ENCODE measurements at places on chromosomes 5 and 9.

GRCh38 chr9:84103651-84104377, 123.2 kb downstream of the RMI1 start:
- no peak for DNase-seq

GRCh38 chr5:89190515-89191265, 307.7 kb upstream of the MEF2C start:
- DNase-seq: no peak

- no peak for DNase-seq
Observed at GRCh38 chr5:128038643-128039042, 44.9 kb upstream of the SLC12A2 start.

- no peak for DNase-seq
Observed at GRCh38 chr5:90223756-90224155, 185.8 kb downstream of the CETN3 start.

- DNase-seq: no peak
Observed at GRCh38 chr5:96427824-96428223, 5.2 kb downstream of the PCSK1 start.

- no peak for DNase-seq
Observed at GRCh38 chr5:42870882-42871418, 59.3 kb upstream of the SELENOP start.

DNA sequence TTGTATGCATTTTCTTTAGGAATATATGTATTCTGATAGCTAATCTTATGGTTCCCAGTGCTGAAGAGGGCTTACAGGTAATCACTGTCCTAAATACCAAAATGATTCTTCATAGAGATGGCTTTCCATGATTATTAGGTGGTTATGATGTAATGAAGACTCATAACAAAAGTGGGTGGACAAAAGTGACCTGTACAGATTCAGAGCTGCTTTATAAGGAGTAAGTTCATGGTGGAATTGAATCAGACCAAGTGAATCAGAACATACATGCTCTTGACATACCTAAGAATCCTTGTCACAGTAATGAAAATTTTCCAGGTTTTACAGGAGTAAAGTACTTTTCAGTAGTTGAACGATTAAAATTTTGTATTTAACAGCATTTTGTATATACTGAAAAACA, 105.6 kb downstream of the NIPBL start:
- no peak for DNase-seq

DNA sequence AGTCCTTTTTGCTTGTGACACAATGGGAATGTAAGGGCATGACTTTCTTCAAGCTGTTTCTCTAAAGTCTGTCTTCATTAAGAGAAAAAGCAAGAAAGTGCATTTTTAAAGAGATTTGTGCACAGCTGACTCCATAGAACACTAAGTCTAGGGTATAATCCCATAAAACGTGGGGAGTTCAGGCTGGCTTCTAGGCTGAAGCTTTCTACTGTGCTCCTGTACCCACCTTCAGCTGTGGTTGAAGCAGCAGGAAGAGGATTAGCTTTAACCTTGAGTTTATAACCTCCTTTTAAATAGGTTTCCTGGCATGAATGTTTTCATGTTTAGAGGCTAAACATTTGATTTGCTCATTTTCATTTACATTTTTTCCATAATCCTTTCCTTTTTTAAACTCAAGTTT, 126.4 kb downstream of the HACD4 start:
- DNase-seq: no peak

- DNase-seq: no peak
Observed at GRCh38 chr9:134185536-134186011, 21.2 kb upstream of the RNU6ATAC start.

DNA sequence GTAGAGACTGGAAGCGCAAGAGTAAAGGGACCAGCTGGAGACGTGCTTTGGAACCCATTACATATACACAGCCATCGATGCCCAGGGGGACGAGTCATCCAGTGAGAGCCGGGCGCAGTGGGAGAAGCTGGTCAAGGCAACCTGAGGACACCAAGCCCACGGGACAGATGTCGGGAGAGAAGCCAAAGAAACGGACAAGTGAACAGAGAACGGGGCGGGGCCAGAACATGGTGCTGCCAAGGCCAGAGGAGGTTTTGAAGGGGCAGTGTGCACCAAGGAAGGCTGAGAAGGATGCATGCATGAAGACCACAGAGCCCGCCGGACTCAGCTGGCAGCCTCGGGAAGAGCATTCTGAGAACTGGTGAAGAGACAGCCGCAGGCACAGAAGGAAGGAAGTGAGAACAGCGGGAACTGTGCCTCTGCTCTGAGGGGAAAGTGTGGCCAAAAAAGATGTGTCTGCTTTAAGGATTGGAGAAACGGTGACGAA, 20.3 kb downstream of the CAMSAP1 start:
- no peak for DNase-seq

- no peak for DNase-seq
Observed at GRCh38 chr9:129539446-129539845, 81.5 kb downstream of the C9orf50 start.

DNA sequence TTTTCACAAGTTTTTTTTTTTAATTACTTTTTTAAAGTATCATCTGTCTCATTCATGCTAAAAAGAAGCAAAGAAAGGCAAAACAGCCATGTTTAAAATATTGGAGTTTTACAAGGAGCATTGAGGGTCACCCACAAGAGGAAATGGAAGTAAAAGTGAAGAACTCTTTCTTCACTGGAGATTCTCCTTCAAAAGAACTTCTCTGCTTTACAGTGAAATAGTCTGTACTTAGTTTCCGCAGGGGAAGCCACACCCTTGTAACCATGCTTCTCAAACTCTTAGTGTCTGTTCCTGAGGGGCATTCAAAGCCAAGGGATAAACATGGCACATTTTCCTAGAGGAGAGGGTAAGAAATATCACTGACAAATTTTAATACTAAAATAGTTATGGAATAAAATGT, 8.6 kb downstream of the C9orf72 start:
- DNase-seq: no peak

- DNase-seq: no peak
Observed at GRCh38 chr5:174745590-174746103, 21.3 kb downstream of the MSX2 start.

GRCh38 chr5:149152317-149152746, 11.0 kb downstream of the ABLIM3 start:
- no peak for DNase-seq

DNA sequence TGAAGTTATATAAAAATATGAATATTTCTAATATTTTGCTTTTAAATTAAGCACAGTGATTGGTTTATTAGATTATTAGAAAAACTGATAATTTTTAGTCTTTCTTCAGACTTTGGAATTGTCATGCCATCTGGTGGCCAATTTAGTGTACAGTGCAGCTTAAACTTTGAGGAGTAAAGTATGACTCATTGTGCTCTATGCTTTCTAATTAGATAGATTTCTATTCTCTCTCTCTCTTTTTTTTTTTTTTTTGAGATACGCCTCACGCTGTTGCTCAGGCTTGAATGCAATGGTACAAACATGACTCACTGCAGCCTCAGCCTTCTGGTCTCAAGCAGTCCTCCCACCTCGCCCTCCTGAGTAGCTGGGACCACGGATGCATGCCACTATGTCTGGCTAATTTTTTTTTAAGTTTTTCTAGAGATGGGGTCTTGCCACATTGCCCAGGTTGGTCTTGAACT, 42.1 kb upstream of the GPR21 start:
- DNase-seq: no peak

DNA sequence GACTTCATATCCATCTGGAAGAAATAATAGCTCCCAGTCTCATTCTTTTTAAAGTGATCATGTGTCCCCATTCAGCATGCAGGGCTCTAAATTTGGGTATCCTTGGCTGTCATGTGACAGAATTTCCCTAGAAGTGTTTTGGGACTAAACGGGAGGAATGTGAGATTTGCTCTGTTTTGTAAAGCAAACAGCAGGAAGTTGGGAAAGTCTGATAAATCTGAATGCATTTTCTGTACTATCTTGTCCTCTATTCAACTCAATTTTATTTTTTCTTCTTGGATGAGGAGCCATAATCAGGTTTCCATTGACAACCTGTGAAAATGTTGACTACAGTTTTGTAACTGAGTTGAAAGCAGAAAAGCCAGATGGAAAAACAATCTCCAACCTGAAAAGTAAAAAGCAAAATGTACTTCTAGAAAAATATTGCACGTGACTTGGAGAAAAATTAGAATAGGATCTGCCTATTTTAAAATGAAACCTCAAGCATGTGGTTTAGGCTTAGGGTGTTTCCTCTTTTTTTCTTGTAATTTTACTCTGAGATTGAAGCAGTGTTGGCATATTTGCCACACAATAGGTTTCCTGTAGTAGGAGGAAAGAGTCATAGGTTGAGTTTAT, 76.2 kb upstream of the IL6ST start:
- no peak for DNase-seq

GRCh38 chr9:128841694-128842492, 12.3 kb upstream of the SPOUT1 start:
- DNase-seq: no peak

DNA sequence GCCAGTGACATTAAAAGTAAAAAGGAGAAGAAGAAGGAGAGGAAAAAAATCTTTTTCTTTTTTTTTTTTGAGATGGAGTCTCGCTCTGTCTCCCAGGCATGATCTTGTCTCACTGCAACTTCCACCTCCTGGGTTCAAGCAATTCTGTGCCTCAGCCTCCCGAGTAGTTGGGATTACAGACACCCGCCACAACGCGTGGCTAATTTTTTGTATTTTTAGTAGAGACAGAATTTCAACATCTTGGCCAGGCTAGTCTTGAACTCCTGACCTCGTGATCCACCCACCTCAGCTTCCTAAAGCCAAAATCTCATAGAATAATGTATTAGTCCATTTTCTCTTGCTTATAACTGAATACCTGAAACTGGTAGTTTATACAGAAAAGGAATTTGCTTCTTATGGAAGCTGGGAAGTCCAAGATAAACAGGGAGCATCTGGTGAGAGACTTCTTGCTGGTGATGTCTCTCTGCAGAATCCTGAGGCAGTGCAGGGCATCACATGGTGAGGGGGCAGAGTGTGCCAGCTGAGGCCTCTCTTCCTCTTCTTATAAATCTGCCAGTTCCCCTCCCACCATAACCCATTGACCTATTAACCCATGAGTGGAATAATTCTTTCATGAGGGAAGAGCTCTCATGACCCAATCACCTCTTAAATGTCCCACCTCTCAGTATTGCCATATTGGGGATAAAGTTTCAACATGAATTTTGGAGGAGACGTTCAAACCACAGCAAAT, 466.3 kb downstream of the GADD45G start:
- no peak for DNase-seq

DNA sequence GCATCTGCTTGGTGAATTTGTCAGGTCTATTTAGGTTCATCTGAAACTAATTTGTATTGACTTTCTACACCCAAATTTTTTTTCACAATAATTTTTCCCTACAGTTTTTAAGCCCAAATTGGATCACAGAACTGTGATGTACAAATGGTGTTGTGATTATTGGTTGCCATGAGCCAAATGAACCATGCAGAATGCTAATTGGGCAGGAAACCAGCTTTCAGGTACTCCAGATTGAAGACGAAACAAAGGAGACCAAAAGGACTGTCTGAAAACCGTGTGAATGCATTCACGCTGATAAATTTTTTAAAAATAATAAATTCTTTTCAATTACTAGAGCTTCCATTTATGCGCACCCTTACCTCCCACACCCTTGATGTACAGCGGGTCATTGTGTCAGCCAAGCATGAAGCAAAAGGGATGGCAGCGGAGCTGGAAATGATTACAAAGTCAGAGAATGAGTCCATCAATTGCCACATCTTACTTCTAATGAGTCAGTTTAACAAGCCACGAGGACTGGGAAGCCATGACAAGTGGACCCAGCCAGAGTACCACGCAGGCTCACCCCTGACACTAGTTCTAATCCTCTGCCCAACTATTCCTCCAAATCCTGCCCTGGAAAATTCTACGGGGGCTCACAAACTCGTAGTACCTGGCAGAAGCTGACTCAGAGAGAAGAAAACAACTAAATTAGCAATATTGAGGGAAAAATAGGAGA, 66.5 kb downstream of the SEMA6A start:
- no peak for DNase-seq

- no peak for DNase-seq
Observed at GRCh38 chr5:118295045-118295444, 693.3 kb downstream of the DTWD2 start.

GRCh38 chr9:120697448-120697847, 16.8 kb downstream of the MEGF9 start:
- DNase-seq: no peak

DNA sequence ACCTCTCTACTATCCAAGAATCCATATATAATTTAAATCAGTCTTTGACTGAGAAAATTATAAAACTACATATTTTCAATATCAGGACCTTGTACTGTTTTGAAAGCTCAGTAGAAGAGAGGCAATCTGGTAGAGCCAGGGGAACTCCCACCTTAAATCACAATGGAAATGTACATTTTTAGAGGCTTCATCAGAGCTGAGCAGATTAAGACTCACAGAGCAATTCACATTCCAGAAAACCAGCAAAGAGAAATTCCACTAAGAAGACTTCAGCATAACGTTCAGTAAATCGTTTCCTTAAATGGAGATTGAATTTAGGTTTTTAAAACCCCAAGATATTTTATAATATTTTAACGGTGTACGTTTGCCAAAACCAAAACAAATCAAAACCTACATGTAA, 227.8 kb upstream of the TRPM3 start:
- DNase-seq: no peak

- no peak for DNase-seq
Observed at GRCh38 chr9:18722882-18723281, 248.9 kb downstream of the ADAMTSL1 start.

- DNase-seq: no peak
Observed at GRCh38 chr5:68243681-68244080, 28.1 kb downstream of the PIK3R1 start.

DNA sequence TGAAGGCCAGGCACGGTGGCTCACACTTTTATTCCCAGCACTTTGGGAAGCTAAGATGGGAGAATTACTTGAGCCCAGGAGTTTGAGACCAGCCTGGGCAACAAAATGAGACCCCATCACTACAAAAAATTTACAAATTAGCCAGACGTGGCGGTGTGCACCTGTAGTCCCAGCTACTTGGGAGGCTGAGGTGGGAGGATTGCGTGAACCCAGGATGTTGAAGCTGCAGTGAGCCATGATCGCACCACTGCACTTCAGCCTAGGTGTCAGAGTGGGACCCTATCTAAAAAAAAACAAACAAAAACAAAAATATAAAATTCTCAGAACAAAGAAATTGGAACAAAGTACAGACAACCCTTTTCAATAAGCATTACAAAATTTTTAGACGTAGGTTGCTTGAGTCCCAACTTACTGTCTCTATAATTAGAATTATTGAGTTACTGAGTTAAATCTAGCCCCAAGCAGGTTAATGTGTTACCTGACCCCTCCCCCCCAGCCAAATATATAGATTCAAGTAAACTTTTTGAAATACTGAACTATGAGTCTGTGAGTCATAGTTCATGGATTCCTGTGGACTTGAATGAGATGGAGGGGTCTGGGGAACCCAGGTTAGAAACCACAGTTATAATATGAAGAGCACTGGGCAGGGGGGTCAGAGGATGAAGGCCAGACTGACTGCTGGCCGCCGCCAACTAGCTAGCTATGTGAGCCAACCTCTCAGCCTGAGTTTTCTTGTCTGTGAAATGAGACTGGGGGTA, 173.1 kb downstream of the AOPEP start:
- DNase-seq: no peak

Measured in GOT3 (cell line).